ENCODE measurements at places on chromosomes 12 and 14.

DNA sequence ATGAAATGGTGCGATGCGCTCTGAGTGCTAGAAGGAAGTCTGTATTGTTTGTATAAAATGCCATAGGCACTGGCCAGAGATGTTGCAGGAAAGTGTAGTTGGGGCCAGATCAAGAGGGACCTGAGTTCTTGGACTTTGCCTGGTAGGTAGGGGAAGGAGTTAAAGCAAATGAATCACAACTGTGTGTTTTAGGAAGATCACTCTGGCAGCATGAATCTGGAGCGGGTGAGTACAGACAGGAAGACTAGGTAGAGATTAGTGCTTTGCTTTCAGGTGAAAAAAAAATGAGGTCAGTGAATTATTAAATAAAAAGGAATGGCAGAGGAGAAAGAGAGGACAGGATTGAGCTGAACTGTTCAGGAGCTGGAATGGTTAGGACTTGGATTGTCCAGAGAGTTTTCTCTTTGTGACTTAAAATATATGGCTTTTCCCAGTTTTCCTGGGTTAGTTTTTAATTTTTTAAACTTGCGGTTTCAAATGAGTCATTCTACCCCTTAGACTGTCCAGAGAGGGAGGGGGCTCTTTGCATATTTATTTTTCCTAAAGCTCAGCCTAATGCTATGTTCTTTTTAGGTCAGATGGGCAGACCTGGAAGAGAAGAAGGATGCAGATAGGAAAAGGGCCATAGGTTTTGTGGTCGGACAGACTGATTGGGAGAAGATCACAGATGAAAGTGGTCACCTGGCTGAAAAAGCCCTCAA lies 41.1 kb downstream of the PROX2 start:
- no peak for DNase-seq

GRCh38 chr12:112458330-112458729 lies 39.6 kb downstream of the PTPN11 start:
- DNase-seq = no peak

DNA sequence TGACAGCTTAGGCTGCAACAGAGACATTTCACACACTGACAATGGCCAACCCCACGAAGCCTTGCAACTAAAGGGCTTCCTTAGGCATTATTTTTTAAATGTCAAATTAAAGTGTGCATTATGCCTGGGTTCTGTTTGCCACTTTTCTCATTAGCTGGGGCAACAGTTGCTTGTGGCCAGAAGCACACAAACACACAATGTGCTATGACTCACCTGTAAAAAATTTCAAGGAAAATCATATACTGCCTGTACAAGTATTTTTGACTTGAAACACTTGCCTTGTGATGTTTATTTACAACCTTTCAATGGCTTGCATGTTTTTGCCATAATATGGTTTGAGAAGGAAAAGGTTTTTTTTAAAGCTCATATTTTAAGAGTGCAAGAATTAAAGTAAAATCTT lies 1.9 kb downstream of the NTN4 start:
- DNase-seq = no peak

DNA sequence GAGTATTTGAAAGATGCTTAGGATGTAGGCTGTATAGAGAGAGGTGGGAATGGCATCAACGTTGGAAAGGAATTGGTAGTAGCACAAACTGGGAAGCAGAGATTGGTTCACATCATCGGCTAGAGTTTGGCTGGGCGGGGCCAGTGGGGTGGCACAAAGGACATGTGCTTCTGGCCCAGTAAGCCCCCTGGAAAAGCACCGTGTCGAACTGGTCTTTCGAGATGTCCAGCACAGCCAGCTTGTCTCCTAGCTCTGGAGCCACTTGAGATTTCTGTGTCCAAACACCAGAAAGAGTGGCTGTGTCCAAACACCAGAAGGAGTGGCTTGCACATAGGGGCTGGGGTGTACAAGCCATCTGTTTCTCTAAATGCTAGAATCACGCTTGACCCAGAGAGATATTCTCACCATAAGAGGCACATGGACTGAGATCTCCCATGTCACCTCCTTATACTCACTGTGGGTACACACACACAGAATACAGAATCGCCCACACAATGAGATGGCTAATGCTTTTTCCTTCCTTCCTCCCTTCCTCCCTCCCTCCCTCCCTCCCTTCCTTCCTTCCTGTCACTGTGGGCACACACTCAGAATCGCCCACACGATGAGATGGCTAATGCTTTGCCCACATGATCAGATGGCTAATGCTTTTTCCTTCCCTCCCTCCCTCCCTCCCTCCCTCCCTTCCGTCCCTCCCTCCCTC lies 41.8 kb upstream of the KCNK13 start:
- DNase-seq = no peak

GRCh38 chr14:69632164-69632563 lies 20.8 kb downstream of the SUSD6 start:
- DNase-seq = no peak

DNA sequence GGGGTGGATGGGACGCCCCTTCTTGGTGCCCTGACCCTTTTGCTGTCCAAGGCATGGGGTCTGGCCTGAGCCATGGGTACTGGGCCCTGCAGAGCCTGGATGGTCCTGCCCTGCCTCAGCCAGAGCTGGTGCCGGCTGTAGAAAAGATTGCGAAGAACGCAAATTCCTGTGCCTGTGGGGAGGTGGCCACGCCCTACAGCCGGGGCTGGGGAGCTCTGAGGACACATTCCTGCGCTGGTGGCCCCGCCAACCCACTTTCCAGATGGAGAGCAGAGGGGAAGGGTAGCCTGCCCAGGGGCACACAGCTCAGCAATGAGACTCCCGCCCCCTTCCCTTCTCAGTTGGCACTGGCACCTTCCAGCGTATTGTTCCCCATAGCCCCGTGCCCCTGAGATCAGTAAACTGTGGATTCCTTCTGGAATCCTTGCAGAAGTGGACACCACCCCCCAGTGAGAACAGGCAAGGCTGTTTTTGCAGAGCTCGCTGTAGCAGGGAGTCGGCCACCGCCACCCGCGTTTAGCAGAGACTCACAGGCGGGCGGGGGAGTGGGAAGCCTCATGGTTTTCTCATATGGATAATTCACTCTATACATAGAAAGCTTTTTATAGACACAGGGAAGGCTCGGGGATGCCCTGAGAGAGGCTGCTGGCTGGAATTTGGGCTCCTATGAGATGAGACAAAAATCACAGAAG lies 8.6 kb downstream of the INF2 start:
- DNase-seq = no peak

DNA sequence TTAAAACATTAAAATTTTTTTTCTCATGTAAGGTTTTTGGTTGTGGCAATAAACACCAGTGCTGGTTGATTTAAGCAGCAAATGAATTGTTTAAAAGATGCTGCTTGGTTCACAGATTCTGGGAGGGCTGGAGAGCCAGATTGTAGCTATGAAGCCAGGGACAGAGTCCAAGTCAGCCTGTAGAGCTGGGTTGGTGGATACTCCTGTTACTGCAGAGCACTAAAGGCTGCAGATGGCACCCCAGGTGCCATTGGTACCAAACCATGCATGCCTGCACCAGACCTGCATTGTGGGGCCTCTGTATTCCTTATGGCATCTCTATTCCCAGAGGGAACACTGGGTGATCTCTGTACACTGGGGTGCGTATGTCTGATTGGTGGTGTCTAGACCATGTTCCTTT lies 113.3 kb downstream of the SNAPC1 start:
- DNase-seq = no peak

DNA sequence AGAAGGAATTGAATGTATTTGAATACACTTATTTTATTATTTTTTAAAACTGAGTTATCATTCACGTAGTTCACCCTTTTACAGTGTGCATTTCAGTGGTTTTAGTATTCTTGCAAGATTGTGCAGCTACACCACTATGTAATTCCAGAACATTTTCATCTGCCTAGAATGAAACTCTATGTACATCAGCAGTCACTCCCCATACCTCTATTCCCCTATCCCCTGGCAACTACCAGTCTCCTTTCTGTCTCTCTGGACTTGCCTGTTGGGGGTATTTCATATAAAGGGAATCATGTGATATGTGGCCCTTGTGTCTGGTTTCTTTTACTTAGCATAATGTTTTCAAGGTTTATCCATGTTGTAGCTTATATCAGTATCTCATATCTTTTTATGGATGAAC lies 96.8 kb downstream of the BORCS5 start:
- no peak for DNase-seq

DNA sequence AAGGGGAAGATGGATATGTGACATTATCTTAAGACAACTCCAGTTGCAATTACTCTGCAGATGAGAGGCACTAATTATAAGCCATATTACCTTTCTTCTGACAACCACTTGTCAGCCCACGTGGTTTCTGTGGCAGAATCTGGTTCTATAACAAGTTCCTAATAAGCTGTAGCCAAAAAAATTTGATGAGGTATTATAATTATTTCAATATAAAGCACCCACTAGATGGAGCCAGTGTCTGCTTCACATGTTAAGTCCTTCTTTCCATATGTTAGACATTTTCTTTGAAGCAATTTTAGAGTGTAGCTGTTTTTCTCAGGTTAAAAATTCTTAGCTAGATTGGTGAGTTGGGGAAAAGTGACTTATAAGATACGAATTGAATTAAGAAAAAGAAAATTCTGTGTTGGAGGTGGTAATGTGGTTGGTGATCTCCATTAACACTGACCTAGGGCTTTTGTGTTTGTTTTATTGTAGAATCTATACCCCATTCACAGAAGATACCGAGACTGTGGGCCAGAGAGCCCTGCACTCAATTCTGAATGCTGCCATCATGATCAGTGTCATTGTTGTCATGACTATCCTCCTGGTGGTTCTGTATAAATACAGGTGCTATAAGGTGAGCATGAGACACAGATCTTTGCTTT lies 36.9 kb downstream of the PSEN1 start:
- no peak for DNase-seq

DNA sequence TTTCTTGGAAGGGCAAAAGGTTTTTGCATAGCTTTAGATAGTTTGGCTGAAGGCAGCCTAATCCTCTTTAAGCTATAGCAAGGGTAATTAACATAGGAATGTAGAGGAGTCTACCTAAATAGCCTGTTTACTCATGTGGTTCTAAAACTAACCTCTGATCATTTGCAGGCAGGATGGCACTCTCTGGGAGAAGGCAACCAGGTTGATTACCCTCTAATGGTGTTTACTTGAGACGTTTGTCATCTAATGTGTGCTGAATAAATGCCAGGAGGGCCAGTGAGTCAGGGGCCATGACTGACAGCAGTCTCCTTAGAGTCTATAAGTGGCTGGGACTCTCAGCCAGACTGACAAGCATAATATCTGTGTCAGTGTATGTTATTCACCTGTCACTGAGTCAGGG lies 286.4 kb downstream of the PCNX1 start:
- DNase-seq = no peak

GRCh38 chr14:66496188-66496807 lies 10.1 kb downstream of the CCDC196 start:
- DNase-seq = no peak

DNA sequence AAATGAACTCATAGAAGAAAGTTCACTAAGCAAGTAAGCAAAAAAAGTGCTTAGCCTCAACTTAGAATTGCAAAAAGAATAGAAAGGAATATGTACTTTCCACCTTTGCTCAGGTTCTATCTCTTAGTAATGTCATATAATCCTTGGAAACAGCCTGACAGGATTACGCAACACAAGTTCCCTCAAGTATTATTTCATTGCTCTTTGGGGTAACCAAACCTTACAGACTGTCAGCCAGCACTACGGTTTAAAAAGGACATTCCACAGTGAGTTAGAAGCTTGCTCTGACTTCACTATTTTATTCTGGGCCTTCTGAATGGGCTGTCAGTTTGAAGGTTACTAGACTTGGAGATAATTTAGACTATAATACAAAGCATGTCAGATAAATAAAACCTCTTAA lies 264.0 kb downstream of the ATXN7L3B start:
- DNase-seq = no peak

DNA sequence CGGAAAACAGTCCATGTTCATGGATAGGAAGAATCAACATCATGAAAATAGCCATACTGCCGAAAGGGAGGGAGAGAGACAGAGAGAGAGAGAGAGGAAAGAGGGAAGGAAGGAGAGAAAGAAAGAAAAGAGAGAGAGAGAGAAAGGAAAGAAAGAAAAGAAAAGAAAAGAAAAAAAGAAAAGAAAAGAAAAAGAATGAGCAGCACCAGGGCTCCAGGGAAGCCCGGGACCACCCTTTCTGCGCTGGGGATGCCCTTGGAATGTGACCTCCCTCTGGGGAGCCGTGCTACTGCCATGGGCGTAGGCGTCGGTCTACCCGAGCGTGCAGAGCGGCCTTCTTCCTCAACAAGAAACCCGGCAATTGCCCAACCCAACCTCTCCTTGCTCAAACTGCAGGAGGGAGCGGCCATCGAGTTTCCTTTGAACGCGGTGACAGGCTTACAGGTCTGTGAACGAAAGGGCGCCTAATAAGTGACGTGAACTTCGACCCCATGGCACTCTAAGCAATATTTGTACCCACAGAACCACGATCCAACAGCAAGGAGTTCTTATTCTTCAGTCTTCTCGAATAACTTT lies 16.9 kb downstream of the OR6S1 start:
- DNase-seq = no peak

DNA sequence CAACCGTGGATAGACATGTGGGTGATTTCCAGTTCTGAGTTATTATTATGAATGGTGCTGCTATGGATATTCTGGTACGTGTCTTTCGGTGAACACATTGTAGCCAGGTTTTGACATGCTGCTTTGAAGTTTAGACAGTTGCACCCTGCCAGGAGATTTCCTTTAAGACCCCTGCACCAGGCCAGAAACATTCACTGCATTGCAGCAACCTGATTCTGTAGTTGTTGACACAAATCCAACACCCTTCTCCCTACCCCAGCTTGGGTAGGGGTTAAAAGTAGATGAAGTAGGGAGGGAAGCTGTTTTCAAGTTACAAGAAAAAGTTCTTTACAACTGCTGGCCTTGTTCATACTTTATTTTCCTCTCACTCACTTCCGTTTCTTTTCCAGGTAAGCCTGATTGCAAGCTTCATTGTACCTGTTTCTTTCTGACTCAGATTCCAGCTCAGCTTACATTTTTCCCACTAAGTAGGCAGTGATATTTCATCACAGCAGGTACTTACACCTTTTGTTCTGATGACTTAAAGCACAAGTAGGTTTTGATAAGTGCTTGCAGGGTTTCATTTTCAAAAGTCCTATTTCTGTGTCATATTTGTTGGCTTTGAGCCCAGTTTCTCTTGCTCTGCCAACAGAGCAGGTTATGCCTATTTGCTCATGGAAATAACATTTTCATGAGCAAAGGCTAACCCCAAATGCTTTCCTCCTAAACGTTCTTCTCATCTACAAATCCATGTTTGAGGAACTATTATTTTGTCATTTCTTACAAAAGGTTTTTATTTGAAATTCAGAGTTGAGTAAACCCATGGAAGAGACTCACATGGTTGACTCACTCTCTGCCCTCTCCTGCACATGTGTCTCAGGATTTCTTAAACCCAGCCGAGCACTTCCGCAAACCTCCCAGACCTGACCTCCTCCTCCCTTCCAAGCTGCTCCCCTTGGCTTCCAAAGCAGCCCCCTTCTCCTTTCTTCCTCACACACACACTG lies 12.1 kb upstream of the LTA4H start:
- no peak for DNase-seq

- DNase-seq = no peak
These were observed 11.2 kb downstream of the COX14 start for GRCh38 chr12:50123203-50123602.

DNA sequence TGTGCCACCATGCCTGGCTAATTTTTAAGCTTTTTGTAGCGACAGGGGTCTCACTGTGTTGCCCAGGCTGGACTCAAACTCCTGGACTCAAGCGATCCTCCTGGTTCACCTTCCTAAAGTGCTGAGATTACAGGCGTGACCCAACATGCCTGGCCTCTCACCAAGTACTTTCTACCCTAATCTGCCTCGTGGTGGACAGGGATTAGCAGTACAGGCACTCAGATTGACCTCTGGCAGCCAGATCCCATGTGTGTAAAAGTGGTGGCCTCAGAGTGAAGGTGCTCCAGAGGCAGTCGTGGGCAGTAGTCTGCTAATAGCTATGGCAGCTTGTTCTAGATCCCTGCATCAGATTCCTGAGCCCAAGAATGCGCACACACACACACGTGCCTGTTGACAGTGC lies 30.9 kb downstream of the MTHFD1 start:
- DNase-seq = no peak
